ENCODE measurements at places on chromosomes 11 and 22.

- DNase-seq: no peak
Observed at GRCh38 chr11:4763096-4763495, 6.6 kb downstream of the OR51F1 start.

- no peak for DNase-seq
Observed at GRCh38 chr22:50529416-50529896, 356 bp downstream of the TYMP start.

GRCh38 chr11:134999590-134999989, 587.5 kb upstream of the B3GAT1 start:
- no peak for DNase-seq

DNA sequence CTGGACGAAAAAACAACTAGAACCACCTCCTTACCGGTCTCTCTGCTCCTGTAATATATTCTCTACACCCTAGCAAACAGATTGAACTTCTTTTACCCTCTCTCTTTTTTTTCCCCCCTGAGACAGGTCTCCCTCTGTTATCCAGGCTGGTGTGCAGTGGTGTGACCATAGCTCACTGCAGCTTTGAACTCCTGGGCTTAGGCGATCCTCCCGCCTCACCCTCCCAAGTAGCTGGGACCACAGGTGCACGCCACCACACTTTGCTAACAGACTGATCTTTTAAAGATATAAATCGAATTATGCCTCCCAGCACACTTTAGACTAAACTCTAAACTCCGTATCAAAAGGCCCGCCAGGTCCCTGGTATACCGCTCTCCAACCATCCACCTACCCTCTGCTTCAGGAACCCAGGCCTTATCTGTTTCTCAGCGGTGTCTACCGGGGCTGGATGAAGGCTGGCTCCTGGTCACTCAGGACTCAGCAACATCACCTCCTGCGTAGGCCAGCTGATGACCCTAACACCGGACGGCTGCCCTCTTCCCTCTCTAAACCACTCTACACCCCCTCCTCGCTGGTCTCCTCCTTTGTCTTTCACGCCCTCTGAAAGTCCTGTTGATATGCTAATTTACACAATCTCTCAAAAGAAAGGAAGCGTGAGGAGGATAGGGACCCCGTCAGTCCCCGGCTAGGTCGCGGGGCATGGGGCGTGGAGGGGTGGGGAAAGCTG, 745 bp downstream of the C22orf39 start:
- DNase-seq: no peak

DNA sequence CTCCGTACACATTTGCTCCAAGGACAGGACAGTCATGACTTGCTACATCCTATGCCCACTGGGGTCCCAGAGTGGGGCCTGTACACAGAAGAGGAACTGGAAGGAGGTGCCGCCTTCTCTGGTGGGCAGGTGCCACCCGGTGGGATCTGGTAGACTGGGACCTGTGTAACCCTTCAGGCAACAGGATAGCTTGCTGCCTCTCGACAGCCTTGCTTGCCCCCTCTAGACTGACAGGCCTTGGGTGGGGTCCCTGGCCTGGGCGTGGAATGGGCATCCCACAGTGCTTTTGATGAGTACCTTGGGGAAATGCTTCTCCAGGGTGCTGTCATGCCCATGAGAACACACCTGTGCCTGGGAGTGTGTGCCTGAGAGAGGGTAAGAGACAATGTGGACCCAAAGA, 15.8 kb downstream of the SHANK3 start:
- no peak for DNase-seq

- DNase-seq: no peak
Observed at GRCh38 chr22:18022876-18023275, 1.5 kb downstream of the MICAL3 start.

GRCh38 chr22:24578355-24579257, 14.3 kb downstream of the LRRC75B start:
- no peak for DNase-seq

DNA sequence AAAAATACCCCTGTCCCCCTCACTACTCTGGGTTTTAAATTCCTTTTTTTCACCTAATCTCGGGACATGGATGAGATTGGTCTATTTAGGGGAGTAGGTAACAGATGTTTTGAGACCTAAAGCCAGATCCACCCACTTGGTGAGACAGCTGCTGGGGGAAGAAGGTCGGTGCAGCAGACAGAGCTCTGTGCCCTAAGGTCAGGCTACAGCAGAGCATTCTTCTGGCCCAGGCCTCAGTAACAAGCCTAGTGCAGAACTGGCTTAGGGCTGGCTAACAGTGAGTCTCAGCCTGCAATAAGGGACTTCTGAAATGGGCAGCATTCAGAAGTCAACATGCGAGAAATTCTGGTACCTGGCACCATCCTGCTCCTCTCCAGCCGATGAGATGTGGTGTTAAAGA, 444.9 kb upstream of the KIRREL3 start:
- DNase-seq: no peak

- no peak for DNase-seq
Observed at GRCh38 chr22:35521358-35522224, 19.0 kb upstream of the RASD2 start.

GRCh38 chr11:45657496-45658260, 7.7 kb downstream of the CHST1 start:
- DNase-seq: no peak

DNA sequence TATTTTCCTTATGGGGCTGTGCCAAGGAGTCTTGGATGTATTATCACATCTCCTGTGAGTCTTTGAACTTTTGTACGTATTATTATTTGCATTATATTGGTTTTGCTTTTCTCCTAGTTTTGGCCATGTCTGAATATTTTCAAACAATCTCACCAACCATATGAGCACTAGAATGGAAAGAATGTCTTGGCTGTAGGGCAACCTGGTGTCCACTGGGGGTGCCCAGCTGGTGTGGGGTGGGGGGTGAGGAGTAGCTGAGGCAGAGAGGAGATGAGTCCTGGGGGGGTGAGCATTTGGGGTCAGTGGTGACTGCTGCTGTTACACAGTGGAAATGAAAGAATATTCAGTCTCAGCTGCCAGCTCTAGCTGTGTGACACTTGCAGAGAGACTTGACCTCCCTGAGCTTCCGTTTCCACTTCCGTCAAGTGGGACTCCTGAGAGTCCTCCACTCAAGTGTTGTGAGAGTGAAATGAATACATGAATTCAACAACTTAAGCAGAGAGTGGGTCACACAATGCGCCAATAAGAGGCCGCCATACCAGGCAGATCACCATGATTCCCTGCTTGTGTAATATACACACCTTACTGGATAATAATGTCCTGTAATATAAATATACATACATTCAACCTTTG, 12.7 kb upstream of the PVALB start:
- DNase-seq: no peak

DNA sequence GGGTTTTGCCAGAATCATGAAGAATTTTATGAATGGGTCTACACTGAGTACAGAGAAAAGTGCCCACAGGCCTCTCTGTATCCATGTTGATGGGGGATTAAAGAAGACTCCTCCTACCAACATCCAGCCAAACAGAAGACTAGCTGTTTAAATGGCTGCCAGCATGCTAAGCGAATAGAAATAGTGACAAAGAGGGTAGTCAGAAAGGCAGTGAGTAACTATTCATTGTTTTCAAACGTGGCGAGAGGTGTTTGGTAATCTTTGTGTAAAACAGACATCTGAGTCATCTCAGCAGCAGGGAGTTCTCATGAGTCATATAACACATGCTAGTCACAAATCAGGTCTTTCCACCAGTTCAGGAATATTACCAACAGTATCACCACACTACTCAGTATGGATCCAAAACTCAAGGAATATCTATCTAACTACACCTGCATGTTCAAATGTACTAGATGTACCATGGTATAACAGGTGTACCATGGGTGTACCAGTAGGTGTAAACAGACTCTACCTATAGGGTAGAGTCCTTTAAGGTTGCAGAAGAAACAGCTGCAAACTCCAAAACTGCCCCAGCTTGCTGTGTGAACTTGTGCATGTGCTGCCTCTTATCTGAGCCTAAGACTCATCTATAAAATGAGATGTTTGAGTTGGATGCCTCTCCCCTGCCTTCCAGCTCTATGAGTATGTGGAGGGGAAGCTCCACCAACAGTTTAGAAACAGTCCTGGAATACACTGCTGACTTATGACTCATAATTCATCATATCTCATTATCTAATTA, 82.0 kb downstream of the SLC1A2 start:
- DNase-seq: no peak

DNA sequence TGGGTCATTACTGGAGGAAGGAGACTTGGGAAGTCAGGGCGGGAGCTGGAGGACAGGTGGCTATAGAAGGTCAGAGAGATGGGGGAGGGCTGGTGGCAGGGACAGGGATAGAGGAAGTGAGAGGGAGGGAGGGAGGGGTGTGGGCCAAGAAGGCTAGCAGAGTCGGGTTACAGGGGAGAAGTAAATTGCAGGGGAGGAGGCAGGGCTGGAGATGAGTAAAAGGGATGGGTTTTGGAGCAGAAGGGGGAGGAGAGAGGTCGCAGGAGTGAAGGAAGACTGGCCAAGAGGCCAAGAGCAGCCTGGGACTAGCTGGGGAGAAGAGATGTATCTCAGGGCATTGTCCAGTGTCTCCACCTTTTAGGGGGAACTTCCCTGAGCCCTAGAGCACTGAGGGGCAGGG, 33.0 kb downstream of the LRRC10B start:
- DNase-seq: no peak

DNA sequence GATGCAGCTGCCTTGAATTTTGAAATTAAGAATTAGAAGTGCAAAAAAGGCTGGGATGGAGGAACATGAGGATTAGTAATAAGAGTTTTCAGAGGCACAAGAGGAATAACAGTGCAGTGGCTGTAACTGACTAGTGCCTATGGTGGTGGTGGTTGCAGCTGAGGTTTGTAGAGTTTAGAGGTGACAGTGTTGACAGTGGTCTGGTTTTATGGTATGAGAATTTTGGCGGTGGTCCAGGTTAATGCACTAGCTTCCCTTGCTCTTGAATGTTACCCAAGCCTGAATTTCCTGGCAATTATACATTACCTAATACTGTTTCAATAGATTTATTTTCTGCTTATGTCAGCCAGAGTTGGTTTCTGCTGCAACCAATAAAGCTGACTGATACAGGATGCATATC, 112.8 kb upstream of the C11orf87 start:
- DNase-seq: no peak

GRCh38 chr22:37739035-37739434, 42.2 kb downstream of the TRIOBP start:
- no peak for DNase-seq

GRCh38 chr11:102456381-102456780, 3.8 kb upstream of the TMEM123 start:
- DNase-seq: no peak

GRCh38 chr11:8149726-8150125, 19.1 kb downstream of the RIC3 start:
- no peak for DNase-seq

DNA sequence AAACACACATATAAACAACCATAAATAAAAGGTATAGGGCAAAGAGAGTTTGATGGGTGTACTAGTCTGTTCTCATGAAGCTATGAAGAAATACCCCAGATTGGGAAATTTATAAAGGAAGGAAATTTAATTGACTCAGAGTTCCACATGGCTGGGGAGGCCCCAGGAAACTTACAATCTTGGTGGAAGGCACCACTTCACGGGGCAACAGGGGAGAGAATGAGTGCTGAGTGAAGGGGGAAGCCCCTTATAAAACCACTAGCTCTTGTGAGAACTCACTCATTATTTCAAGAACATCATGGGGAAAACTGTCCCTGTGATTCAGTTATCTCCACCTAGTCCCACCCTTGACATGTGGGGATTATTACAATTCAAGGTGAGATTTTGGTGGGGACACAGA, 385.9 kb upstream of the ANO5 start:
- no peak for DNase-seq

All from stimulated activated CD8-positive, alpha-beta memory T cell treated with anti-CD3 and anti-CD28 coated beads, Interleukin-4, amount 100 ng/mL, for 24 hours (primary cell).